ENCODE measurements at places on chromosomes 4 and X.

GRCh38 chrX:148047200-148047599 lies 66.1 kb downstream of the FMR1NB start:
- no peaks in the 10 kb centered on the region for H3K36me3 ChIP-seq
- no peak overlapping the region for H3K4me3 ChIP-seq
- H3K4me1 ChIP-seq, result no peaks in the 10 kb centered on the region
- H3K27ac ChIP-seq, result no peak overlapping the region
- H3K27me3 ChIP-seq, result no peaks in the 10 kb centered on the region

DNA sequence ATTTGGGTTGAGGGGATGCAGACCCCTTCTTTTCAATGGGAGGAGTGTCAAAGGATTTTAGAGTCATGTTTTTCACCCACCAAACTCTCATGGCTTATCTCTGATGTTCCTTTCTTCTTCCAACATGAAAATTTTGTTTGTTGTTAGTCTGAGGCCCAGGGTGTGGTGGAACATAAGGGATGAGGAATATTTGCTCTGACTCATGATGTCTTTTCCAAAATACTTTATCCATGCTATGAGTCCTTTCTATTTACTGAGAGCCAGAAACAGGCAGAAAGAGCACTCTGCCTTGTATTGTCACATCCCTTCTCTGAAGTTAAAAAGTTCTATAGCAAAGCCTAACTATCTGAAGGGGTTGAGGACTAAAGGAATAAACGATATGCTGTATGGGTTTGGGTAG lies 61.6 kb upstream of the GYPA start:
- H3K36me3 ChIP-seq, result no peaks in the 10 kb centered on the region
- DNase-seq, result no peak
- H3K4me1 ChIP-seq, result no peaks in the 10 kb centered on the region
- H3K27me3 ChIP-seq, result no peaks in the 10 kb centered on the region

GRCh38 chr4:142120921-142121320 lies 484.5 kb downstream of the IL15 start:
- no peaks in the 10 kb centered on the region for H3K4me1 ChIP-seq
- H3K4me3 ChIP-seq, result no peak overlapping the region
- no peak for DNase-seq

DNA sequence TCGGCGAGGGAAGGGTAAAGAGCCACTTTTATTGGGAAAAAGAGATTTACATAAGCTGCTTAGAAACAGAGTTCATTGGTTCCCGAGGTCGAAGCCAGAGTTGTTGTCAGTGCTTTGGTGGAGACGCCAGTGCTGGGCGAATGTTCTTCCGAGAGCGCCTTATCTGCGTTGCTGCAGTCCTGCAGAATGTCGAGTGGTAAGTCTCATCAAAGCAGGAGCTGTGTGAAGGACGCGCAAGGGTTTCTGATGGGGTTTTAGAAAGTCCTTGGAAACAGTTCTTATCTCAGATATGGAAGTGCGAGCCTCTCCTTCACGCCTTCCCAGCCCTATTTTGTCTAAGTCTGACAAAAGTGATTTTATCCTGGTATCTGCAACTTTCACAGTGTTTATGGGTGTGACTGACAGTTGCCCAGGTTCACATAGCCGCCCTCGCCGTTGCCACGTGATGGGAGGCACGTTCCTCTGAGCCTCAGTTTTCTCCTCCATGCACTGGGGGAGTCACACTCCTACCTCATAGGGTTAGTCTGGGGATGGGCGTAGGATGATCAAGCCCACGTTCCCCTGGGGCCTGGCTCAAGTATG lies 47.3 kb upstream of the NSG1 start:
- no peaks in the 10 kb centered on the region for H3K4me1 ChIP-seq
- H3K27me3 ChIP-seq, result peaks cover 5% of the 10 kb centered on the region
- DNase-seq, result peak; percentile 7
- H3K36me3 ChIP-seq, result no peaks in the 10 kb centered on the region

DNA sequence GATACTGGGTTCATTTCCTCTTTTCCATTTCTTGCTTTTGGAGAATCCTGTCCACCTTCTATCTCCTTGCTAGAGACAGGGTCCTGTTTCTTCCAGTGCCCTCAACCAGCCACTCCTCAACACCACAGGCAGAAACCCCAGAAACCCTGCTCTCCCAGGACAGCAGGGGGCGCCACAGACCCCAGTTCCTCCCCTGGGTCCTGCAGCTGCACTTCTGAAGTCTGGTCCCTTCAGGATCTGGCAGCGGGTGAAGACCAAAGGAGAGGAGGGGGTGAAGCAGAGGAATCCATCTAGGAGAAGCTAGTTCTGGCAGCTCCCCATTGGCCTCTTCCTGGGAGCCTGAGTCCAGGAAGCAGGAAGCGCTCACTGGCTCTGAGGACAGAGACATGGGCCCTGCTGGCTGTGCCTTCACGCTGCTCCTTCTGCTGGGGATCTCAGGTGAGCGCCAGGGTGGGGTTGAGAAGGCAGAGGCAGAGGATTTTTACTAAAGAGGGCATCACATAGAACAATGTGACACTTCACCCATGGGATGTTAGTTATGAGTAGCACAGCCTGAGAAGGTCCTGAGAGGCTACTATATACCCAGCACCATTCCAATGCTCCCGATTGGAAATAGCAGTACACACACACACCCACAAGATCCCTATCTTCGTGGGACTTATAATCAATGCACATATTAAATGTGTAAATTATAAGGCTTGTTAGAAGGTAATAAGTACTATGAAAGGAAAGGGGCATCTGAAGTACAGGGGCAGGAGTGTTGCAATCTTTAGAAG lies at the start of gene PRSS48:
TSS of gene PRSS48 (plus strand) at position 375 of the 776 bp plus-strand sequence. CDS start at position 387, 12 bp downstream.
- peak; percentile 74 for DNase-seq
- peaks cover 4% of the 10 kb centered on the region for H3K4me1 ChIP-seq
- no peak within 1 kb of the TSS for H3K27ac ChIP-seq
- H3K4me3 ChIP-seq, result no peak within 1 kb of the TSS
- no peaks in the 10 kb centered on the region for H3K36me3 ChIP-seq
- no peaks in the 10 kb centered on the region for H3K27me3 ChIP-seq

DNA sequence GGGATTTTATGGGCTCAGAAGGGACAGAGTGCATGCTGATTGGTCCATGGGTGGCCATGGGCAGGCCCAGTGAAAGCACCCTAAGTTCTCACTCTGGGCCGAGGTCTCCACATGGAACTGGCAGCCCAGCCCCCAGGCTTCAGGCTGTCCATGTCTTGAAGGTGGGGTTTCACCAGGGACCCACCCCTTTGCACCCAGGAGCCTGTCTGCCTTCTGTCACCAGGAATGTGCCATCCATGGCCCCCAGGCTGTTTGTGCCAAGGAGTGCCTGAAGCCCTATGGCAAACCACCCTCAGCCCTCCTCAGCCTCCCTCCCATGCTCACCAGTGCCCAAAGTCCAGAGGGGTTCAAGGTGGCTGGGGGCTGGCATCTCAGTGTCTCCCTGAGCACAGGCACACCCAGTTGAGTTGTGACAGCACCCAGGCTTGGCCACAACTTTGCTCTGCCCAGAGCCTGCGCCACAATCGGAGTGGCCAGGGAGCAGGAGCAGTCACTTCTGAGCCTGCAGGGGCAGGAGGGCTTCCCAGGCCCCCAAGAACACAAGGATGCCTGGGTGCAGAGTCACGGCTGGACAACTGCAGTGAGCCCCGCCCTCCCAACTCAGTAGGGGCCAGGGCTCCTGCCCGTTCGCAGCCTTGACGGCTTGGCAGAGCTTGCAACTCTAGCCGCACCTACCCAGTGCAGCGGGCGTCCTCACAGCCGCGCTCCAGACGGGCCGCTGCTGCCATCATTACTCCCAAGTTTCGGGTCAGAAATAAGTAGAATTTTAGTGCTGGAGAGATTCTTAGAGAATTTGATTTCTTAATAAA lies 185.3 kb upstream of the NUDT6 start:
- no peak overlapping the region for H3K4me3 ChIP-seq
- peaks cover 10% of the 10 kb centered on the region for H3K36me3 ChIP-seq
- no peaks in the 10 kb centered on the region for H3K4me1 ChIP-seq
- DNase-seq, result no peak
- no peak overlapping the region for H3K27ac ChIP-seq
- H3K27me3 ChIP-seq, result no peaks in the 10 kb centered on the region

- no peaks in the 10 kb centered on the region for H3K4me1 ChIP-seq
- no peaks in the 10 kb centered on the region for H3K36me3 ChIP-seq
- H3K27me3 ChIP-seq, result no peaks in the 10 kb centered on the region
- no peak overlapping the region for H3K27ac ChIP-seq
- DNase-seq, result no peak
- H3K4me3 ChIP-seq, result no peak overlapping the region
These were observed 8.5 kb upstream of the NAA11 start for GRCh38 chr4:79334341-79334740.

- no peak for DNase-seq
- peaks cover 6% of the 10 kb centered on the region for H3K27me3 ChIP-seq
- H3K4me3 ChIP-seq, result no peak overlapping the region
These were observed 216.8 kb downstream of the AFAP1 start for GRCh38 chr4:7722766-7723387.

GRCh38 chrX:128739539-128739938 lies 687.3 kb upstream of the ACTRT1 start:
- H3K36me3 ChIP-seq, result no peaks in the 10 kb centered on the region
- H3K27me3 ChIP-seq, result no peaks in the 10 kb centered on the region
- no peak for DNase-seq
- H3K4me3 ChIP-seq, result no peak overlapping the region
- H3K4me1 ChIP-seq, result no peaks in the 10 kb centered on the region

DNA sequence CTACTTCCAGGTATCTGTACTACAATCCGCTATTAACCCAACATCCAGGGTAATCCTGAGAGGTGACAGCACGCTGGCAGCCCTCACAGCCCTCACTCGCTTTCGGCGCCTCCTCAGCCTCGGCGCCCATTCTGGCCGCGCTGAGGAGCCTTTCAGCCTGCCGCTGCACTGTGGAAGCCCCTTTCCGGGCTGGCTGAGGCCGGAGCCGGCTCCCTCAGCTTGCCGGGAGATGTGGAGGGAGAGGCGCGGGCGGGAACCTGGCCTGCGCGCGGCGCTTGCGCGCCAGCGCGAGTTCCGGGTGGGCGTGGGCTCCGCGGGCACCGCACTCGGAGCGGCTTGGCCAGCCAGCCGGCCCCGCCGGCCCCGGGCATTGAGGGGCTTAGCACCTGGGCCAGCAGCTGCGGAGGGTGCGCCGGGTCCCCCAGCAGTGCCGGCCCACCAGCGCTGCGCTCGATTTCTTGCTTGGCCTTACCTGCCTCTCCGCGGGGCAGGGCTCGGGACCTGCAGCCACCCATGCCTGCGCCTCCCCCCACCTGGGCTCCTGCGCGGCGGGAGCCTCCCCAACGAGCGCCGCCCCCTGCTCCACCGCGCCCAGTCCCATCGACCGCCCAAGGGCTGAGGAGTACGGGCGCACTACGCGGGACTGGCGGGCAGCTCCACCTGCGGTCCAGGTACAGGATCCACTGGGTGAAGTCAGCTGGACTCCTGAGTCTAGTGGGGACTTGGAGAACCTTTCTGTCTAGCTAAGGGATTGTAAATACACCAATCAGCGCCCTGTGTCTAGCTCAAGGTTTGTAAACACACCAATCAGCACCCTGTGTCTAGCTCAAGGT lies 87.3 kb downstream of the PRSS12 start:
- no peaks in the 10 kb centered on the region for H3K36me3 ChIP-seq
- no peaks in the 10 kb centered on the region for H3K4me1 ChIP-seq

- DNase-seq, result no peak
- no peaks in the 10 kb centered on the region for H3K27me3 ChIP-seq
- no peak overlapping the region for H3K27ac ChIP-seq
- H3K4me3 ChIP-seq, result no peak overlapping the region
- no peaks in the 10 kb centered on the region for H3K36me3 ChIP-seq
These were observed 164.0 kb downstream of the RNF150 start for GRCh38 chr4:140969296-140969695.

DNA sequence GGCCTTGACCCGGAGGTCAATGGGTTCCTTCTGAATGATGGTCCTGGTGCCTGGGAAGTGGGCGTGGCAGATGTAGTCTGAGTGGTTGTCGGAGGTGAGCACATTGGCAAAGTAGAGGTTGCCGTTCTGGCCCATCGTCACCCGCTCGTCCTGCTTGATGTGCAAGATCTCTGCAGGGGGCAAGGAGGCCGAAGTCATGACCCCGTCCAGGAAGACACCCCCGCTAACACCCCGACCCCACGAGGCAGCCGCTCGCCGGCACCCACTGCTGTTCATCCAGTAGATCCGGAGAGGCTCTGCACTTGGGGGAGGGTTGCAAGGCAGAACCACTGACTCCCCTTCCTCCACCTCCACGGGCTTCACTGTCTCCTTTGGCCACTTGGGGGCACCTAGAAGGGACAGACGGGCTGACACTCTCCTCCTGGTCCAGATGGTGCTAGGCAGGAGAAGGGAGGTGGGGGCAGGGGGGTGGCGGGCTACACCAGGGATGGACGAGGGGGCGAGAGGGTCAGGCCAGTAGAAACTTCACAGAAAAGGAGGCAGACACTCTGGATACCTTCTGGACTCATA lies 15.1 kb downstream of the L1CAM start:
- no peak overlapping the region for H3K4me3 ChIP-seq
- H3K27me3 ChIP-seq, result peaks cover 4% of the 10 kb centered on the region
- no peak overlapping the region for H3K27ac ChIP-seq
- no peak for DNase-seq
- H3K4me1 ChIP-seq, result no peaks in the 10 kb centered on the region
- H3K36me3 ChIP-seq, result no peaks in the 10 kb centered on the region

DNA sequence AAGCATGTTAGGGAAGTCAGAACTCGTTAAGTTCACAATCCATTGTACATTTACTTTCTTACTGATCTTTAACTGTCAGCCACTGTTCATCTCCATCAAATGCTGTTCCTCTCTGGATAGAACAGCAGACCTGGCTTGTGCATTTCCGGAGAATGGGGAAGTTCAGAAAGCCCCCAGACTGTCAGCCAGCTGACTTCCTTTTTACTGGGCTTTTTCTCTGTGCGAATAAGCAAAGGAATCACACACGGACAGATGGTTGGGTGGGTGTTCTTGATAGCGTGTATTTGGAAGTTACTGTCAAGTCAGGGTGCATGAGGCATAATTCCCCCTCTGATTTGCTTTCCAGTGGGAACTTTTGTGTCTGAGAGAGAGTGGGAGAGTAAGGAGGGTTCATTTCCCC lies 56.8 kb downstream of the TSPAN7 start:
- DNase-seq, result no peak
- H3K27me3 ChIP-seq, result no peaks in the 10 kb centered on the region
- H3K27ac ChIP-seq, result no peak overlapping the region
- H3K36me3 ChIP-seq, result no peaks in the 10 kb centered on the region
- H3K4me3 ChIP-seq, result no peak overlapping the region
- no peaks in the 10 kb centered on the region for H3K4me1 ChIP-seq

DNA sequence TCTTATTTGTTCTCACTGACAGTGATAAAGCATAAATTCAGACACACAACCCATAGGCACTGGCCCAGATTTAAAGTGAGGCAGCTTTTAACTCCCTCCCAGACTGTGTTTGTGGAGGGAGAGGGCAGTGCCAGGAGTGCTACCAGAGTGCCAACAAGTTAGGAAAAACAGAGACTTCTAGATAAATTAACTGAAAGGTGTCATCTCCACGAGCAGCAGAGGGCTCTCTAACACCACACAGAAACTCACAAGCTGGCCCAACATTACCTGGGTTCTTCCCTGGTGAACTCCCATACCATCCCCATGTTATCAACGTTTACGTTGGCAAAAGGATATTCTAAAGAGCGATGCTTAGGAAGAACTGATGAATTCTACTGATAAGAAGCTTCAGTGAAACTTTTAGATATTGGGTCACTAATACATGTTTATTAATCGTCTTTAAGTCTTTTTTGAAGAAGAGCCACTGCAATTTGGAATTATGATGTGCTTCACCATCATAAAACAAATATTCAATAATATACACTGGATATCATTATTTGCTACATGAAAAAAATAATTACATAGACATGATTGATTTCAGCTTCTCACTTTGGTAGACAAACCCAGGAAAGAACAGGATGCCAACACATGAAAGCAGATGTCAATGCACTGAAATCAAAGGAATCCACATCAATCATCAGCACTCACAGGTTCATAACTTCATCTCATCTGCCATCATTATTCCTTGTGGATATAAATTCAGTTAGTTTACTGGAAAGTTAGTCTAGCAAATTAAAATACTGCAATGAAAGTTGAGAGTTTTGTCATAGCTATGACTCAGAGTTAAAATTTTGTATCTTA lies 121.2 kb upstream of the NAP1L5 start:
- H3K36me3 ChIP-seq, result no peaks in the 10 kb centered on the region
- DNase-seq, result peak; percentile 74
- H3K4me1 ChIP-seq, result peaks cover 19% of the 10 kb centered on the region
- H3K4me3 ChIP-seq, result no peak overlapping the region
- H3K27ac ChIP-seq, result no peak overlapping the region

Measured in small intestine (tissue), 16 donors.